ENCODE measurements at places on chromosomes 6 and 20.

DNA sequence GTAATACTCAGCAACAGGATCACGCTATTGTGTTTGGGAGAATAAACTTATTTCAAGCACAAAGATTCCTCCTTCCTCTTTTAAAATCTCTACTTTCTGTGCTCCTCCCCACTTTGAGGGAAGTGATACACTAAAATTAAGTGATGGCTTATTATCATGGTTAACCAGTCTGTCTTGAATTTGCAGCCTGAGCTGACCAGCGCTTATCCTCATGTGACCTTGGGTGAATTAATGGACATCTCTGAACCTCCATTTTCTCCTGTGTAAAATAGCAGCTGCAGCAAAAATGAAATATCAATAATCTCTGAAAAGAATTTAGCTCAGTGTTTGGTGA is 222.6 kb downstream of the BCAS1 start:
- DNase-seq, result no peak

DNA sequence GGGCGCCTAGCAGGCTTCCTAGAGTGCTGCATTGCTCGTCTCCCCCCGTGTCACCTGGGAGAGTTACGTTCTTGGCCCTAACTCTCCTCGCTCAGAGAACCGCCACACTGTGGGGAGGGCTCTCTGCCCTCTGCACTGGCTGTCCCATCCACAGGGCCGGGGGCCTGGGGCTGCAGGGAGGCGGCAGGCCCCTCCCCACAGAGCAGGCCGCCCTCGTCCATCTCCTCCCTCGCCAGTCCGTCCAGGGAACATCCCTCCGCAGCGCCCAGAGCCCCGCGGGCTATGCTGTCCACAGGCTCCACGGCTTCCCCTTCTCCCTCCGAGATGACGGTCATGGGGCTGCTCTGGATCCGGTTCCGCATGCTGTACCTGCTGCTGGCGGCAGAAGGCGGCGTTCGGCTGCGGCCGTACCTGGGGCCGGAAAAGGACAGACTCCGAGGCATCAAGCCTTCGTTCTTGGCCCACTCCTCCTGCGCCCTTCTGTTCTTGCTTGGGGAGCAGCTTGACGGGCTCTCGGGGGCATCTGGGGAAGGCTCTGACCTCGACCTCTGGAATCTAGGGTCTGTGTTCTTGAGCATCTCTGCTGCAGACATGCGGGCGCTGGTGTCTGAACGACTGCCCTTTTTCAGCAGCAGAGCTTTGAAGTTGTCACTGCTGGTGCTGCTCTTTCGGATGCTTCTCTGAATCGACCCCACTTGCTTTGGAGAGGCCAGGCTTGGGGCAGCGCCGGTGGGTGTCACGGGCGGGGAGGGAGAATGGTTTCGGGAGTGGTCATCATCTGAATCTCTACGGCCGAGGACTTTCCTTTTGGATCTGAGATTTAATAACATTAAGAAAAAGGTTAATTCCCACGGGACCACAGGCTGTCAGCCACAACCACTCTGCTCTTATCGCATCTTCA is 20.2 kb downstream of the HEBP2 start:
- no peak for DNase-seq

GRCh38 chr6:21634582-21634981 is 41.0 kb downstream of the SOX4 start:
- DNase-seq, result no peak

DNA sequence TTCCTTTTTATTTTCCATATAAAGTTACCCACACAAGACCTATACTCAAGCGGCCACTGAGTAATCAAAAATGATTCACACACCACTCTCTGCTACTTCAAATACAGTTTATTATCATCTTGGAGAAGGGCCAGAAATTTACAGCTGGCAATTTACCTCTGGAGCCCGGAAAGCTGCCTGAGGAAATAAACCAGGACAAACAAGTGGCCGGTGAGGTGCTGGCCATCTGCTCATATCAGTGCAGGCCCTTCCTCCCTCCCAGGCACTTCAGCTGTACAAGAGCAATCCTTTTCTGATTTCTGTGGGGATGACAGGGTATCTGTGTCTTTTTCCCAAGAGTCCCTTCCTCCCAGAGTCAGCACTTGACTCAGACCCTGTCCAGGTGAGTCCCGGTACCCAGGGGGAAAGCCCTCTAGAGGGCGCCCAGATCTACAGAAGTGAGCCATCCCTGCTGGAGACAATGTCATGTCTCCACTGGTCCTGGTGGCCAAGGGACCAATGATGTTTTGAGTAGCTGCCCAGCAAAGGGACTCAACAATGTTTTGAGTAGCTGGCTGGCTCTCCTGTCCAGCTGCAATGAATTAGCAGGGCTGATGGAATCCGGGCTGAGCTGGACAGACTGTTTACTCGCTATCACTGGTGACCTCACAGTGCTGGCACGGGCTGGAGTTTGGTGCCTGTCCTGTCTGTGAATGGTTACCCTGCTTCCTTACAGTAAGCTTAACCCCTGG is 23.6 kb downstream of the LRP11 start:
- peak; percentile 40 for DNase-seq

- DNase-seq, result no peak
Measured at GRCh38 chr6:14016935-14017625, 92.3 kb downstream of the RNF182 start.

DNA sequence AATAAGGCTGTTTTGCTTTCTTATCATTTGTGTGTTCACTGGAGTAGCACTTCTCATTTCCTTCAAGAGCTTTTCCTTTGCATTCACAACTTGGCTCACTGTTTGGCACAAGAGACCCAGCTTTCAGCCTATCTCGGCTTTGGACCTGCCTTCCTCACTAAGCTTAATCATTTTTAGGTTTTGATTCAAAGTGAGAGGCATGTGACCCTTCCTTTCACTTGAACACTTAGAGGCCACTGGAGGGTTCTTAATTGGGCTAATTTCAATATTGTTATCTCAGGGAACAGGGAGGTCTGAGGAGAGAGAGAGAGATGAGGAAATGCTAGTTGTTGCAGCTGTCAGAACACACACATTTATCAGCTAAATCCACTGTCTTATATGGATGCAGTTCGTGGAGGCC is 82.9 kb upstream of the SCAF8 start:
- no peak for DNase-seq

GRCh38 chr6:51057296-51057695 is 238.6 kb downstream of the TFAP2B start:
- no peak for DNase-seq

DNA sequence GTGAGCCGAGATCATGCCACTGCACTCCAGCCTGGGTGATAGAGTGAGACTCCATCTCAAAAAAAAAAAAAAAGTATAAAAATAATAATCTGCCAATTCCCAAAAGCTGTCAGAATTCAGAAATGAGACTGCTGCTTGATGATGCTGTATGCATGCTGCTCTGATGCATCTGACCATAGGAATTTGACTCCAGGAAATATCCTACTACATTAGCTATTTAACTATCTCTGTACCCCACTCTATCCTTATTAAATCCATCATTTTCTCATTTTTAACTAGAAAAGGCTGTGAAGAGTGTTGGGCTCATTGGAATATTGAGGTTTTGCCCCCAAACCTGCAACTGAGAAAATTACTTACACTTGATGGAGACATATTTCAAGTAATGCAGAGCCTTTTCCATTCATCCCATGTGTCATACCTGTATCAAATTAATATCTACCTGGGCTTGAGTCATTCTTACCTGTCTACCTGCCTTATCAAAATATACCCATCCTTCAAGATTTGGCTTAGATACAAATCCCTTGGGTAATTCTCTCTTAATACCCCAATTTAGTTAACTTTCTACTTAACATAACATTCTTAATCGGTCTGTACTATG is 135.2 kb upstream of the PREP start:
- no peak for DNase-seq

DNA sequence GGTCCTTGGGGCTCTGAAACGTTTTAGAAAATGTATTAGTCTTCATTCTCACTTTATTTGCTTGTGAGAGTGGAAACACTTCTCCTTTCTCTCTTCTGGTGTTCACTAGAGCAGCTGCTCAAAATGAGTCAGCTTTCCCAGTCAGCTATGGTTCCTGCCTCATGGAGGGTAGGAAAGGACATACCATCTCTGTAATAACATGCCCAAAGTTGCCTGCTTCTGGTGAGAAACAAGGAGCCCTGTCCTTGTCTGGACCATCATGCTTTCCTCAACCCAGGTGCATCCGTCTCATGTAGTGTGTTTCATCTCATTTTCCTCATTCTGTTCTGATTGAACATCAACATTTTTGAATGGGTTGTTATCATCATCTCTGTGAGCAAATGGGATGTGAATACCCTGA is 17.1 kb upstream of the TINAG start:
- DNase-seq, result no peak

DNA sequence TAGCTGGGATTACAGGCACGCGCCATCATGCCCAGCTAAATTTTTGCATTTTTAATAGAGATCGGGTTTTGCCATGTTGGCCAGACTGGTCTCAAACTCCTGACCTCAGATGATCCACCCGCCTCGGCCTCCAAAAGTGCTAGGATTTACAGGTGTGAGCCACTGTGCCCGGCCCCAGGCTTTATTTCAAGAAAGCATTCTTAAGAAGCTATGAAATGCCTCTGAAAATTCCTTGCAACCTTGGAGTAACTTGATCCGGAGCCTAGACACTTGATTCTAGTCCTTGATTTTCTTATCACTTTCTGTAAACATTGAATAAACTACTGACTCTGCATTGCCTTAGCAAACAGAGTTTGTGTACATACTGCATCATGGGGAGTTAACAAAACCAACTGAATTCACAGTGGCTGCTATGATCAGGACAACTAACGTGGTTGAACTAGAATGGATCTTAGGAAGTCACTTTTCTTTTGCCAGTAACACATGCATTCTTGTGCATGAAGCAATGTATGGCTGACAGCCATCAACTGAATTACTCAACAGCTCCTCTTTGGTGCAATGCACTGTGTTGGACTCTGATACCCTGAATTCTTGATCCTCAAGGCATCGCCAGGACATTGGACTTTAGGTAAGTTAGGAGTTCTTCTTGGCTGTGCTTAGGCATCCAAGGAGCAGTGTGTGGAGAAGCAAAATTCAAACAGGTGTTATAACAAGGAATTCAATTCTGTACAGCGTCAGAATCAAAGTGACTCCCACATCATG is 102.8 kb upstream of the TMEM170B start:
- DNase-seq, result no peak

DNA sequence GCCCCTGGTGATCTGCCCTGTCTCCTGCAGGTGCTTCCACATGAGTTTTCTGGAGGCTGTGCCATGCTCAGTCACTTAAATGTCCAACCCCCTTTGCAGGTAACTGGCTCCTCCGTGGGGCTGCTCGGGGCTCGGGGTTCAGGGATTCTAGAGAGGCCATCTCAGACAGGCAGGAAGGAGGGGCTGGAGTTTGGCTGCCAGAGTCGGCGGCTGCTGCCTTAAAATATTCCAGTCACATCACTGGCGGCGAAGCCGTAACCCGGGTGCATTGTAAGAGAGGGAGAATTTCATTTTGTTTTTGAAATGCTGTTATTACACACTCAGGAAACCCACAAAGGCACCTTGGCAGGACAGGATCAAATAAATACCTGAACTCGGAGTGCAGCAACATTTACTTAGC is 212.9 kb upstream of the PMEPA1 start:
- DNase-seq, result no peak

DNA sequence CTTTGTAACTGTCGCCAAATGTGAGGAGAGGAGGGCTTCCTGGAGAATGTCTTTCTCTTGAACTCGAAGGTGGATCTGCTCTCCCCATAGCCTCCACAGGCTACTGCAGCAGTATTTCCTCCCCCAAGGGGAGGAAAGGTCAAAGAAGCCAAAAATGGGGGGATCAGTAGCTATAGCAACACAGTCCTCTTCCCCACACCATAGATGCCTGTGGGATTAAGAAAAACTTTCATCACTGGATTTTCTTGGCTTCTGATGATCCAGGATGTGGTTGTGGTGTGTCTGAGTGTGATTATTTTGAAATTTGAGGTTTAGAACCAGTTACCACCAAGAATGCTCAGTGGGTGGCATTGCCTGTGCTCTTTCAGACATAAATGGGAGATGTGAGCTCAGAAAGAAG is 140.1 kb upstream of the SPACA1 start:
- no peak for DNase-seq

DNA sequence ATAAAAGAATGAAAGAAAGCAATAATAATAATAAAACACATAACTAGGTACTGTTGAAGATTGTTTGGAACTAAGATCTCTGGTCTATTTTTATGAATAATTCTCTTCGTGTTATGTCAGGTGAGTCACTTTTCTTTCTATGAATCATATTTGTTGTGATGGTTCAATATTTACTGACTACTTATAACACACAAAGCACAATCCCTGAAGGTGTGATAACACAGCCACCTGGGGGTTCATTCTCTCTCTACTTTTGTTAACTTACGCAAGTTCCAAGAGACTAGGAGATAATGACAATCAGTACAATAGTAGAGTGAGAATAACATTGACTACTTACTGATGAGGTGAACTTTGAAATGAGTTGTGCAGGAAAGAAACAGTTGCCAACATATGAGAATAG is 149.9 kb downstream of the IBTK start:
- no peak for DNase-seq

DNA sequence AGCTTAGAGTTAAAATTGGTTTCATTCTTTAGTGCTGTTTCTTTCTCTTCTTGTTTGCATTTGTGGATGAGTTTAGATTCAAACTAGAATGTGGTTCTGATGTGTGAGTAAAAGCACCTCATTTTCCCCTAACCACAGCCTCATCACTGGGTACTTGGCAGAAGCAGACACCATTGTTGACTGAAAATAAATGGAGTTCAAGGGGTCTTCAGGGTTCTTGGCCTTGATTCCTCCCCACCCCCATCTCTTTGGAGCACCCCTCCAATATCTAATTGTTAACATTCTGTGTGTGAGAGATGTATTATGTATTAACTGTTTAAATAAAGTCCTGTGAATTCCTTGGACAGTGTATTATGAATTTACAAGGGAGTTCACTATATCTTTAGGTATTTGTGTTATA is 59.6 kb downstream of the JARID2 start:
- no peak for DNase-seq

DNA sequence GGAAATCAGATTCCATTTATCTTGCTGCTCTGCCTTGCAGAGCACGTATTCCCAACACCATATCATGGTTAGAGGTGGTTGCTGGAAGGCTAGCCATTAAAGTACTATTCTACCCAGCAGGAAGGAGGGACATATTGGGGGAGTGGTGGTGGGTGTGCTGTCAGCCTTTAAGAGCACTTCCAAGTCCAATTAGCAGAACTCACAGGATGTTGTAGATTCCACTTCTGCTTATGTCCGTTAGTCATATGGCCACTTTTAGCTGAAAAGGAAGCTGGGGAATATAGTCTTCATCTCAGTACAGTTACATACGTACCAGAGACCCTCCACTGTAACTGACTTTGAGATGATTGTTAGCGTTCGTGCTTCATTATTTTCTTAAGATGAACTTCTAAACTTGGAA is 94.4 kb downstream of the SAMD3 start:
- no peak for DNase-seq

- DNase-seq, result no peak
Measured at GRCh38 chr6:115570331-115570730, 490.4 kb downstream of the FRK start.
